Muscle of leg (tissue), 16 donors: ENCODE measurements at places on chromosomes 11 and 22. TPM values are rescaled to one million over a fixed set of nuclear protein-coding genes. Genes with fewer than 3 reads are reported as not detected.

DNA sequence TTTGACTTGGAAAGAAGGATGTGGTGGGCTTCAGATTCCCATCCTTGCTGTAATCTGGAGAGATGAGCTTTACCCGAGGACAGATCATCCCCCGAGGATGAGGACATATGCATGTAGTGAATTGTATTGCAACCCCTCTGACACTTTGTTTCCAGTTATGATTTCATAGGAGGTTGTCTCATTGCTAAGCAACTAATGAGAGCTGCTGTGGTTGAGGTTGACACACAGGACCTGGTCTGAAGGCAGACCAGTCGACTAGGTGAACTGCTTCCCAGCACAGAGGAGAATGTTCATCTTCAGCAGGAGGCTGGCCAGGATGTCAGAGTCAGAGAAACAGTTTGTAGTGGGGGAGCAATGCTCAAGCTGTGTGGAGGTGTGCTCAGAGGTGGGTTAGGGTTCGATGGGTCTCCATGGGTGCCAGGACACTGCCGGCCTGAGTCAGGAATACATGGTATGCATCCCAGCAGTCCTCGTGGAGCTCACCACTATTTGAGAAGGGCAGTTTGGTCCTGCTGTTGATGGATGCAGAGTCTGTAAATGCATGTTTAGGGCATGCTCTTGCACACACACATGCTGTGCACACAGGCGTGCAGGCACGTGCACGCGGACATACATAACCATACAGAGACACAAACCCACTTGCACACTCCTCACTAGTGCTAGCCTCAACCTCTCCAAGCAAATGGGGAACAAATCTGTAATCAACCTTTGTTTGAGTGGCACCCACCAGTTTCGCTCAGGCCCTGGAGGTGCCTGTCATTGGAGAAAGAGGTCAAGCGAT lies 153.7 kb downstream of the TBC1D22A start:
- no peaks in the 10 kb centered on the region for H3K4me1 ChIP-seq
- no peak overlapping the region for H3K27ac ChIP-seq
- H3K27me3 ChIP-seq: no peaks in the 10 kb centered on the region
- H3K36me3 ChIP-seq: peaks cover 8% of the 10 kb centered on the region

DNA sequence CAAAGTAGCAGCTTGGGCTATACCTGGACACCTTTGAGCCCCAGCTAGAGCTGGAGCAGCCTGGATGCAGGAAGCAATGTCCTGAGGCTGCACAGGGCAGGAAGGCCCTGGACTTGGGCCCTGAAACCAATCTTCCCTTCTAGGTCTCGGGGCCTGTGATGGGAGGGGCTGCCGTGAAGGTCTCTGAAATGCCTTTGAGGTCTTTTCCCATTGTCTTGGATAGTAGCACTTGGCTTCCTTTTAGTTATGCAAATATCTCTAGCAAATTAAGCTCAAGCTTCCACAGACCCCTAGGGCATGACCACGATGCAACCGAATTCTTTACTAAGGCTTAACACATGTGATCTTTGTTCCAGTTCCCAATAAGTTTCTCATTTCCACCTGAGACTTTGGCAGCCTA lies 40.0 kb downstream of the LINC01488 start:
- H3K4me3 ChIP-seq: no peak overlapping the region
- no peak for DNase-seq
- H3K4me1 ChIP-seq: peaks cover 6% of the 10 kb centered on the region
- H3K36me3 ChIP-seq: no peaks in the 10 kb centered on the region

DNA sequence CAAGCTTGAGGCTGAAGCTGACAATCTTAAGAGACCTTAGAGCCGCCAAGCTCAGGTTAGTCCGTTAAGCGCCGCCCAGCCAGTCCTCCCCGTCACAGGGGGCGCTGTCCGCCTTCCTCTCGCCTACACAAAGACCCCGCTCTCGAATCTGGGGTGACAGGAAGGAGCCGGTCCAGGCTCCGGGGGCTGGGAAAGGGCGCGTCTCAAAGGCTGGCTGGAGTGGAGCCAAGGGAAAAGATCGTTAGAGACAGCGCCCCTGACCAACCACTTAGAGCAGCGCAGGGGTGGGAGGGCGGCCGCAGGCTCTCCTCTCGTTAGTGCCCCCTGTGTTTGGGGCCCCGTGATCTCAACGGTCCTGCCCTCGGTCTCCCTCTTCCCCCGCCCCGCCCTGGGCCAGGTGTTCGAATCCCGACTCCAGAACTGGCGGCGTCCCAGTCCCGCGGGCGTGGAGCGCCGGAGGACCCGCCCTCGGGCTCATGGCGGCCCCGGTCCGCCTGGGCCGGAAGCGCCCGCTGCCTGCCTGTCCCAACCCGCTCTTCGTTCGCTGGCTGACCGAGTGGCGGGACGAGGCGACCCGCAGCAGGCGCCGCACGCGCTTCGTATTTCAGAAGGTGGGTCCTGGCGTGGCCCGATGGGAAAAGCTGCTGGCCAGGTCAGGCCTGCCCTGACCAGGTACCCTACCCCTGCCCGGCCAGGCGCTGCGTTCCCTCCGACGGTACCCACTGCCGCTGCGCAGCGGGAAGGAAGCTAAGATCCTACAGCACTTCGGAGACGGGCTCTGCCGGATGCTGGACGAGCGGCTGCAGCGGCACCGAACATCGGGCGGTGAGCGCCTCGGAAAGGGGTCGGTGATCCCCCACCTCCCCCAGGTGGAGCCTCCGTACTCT lies at the start of gene MUS81:
Gene MUS81, plus strand, starts transcription at position 156 of the 887 bp plus-strand sequence. Its CDS starts 321 bp downstream, at position 477.
- H3K4me3 ChIP-seq: peak within 1 kb of the TSS; percentile 95
- peak; percentile 99 for DNase-seq
- H3K36me3 ChIP-seq: peaks cover 54% of the 10 kb centered on the region
- no peaks in the 10 kb centered on the region for H3K27me3 ChIP-seq
- peaks cover 48% of the 10 kb centered on the region for H3K4me1 ChIP-seq
- peak within 1 kb of the TSS; percentile 100 for H3K27ac ChIP-seq

DNA sequence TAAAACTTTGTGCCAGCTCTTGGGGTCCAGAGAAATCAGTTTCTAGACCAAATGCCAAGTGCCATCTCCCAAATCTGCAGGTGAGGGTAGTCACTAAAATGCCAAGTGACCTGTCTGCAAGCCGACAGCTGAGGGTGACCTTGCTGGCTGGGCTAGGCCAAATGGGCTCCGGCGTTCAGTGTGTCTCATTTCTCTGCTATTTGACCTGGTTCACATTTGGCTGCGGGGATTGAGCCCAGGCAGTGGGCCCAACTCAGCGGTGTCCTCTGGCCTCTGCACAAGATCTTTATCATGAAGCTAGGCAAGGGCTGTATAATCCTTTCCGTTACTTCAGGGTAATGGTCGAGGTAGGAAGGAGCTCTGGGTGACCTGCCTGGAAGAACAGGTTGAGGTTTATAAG lies 87.5 kb downstream of the SNX19 start:
- H3K27ac ChIP-seq: peak overlapping the region; percentile 90
- peaks cover 82% of the 10 kb centered on the region for H3K4me1 ChIP-seq
- DNase-seq: peak; percentile 47
- no peak overlapping the region for H3K4me3 ChIP-seq
- H3K36me3 ChIP-seq: no peaks in the 10 kb centered on the region

- H3K4me3 ChIP-seq: no peak overlapping the region
- H3K4me1 ChIP-seq: peaks cover 15% of the 10 kb centered on the region
- DNase-seq: no peak
- no peaks in the 10 kb centered on the region for H3K36me3 ChIP-seq
- H3K27me3 ChIP-seq: no peaks in the 10 kb centered on the region
These were observed 18.3 kb upstream of the MICAL3 start for GRCh38 chr22:18042685-18043084.

DNA sequence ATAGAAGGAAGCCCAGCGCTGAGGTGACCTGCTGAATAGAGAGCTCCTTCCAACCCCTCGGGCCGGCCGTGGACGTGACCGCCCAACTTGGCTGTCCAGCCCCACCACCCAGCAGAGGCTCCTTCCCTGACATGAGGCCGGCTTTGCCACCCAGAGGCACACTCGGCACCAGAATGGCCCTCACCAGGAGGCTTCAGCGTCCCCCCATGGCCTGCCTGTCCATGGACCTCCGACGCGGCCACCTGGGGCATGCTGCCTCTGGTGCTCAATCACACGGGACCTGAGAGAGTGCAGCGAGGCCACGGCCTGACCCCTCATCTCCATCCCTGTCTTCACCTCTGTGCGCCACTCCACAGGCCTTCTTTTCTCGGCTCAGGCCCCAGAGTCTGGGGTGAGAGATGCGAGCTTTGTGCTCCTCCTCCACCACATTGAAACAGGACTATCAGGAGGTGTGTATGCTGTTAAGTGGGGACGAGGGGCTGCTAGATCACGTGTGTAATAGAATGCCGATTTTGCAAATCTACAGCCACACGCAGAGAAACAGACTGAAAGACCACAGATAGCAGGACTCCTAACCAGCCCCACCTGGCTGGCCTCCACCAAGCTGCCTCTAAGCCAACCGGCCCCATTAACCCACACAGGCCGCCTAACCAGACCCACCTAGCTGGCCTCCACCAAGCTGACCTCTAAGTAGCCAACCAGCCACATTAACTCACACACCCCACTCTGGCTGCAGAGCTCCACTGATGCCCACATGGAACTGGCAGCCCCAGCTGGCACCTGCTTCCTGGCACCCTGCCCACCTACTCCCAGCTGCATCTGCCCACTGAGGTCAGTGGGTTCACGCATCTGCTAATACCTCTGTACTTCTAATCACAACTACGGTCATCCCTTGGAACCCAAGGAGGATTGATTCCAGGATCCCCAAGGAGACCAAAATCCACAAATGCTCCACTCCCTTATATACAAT lies 20.7 kb downstream of the LINC01488 start:
- peaks cover 40% of the 10 kb centered on the region for H3K4me1 ChIP-seq
- no peaks in the 10 kb centered on the region for H3K36me3 ChIP-seq
- H3K4me3 ChIP-seq: no peak overlapping the region
- no peaks in the 10 kb centered on the region for H3K27me3 ChIP-seq
- no peak for DNase-seq

- peaks cover 9% of the 10 kb centered on the region for H3K4me1 ChIP-seq
- peak; percentile 47 for DNase-seq
- no peak overlapping the region for H3K4me3 ChIP-seq
- no peak overlapping the region for H3K27ac ChIP-seq
- no peaks in the 10 kb centered on the region for H3K36me3 ChIP-seq
These were observed 330.9 kb downstream of the CNTN5 start for GRCh38 chr11:99351624-99352023.

GRCh38 chr22:44764974-44765373 lies 12.6 kb downstream of the ARHGAP8 start:
- H3K4me1 ChIP-seq: peaks cover 12% of the 10 kb centered on the region
- no peak for DNase-seq
- H3K27me3 ChIP-seq: peaks cover 9% of the 10 kb centered on the region
- H3K36me3 ChIP-seq: no peaks in the 10 kb centered on the region
- no peak overlapping the region for H3K27ac ChIP-seq

DNA sequence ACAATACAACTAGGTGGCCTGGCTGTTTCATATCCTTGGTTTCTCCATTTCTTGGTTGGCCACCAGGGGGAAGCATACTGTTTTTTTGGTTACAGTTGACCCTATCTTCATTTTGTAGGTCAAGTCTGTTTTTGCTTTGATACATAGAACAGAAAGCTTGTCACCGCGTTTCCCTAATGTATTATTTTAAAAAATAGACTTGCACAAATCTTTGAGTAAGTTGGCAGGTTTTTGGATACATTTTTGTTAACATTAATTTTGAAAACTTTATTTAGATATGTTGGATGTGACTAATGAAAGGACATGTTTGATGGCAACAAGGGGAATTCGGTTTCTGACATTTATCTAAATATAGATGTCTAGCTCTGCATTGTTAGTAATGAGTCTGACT lies 3.0 kb downstream of the NCR3LG1 start:
- no peak overlapping the region for H3K4me3 ChIP-seq
- DNase-seq: peak; percentile 71
- no peaks in the 10 kb centered on the region for H3K36me3 ChIP-seq
- H3K27ac ChIP-seq: no peak overlapping the region
- peaks cover 19% of the 10 kb centered on the region for H3K4me1 ChIP-seq

DNA sequence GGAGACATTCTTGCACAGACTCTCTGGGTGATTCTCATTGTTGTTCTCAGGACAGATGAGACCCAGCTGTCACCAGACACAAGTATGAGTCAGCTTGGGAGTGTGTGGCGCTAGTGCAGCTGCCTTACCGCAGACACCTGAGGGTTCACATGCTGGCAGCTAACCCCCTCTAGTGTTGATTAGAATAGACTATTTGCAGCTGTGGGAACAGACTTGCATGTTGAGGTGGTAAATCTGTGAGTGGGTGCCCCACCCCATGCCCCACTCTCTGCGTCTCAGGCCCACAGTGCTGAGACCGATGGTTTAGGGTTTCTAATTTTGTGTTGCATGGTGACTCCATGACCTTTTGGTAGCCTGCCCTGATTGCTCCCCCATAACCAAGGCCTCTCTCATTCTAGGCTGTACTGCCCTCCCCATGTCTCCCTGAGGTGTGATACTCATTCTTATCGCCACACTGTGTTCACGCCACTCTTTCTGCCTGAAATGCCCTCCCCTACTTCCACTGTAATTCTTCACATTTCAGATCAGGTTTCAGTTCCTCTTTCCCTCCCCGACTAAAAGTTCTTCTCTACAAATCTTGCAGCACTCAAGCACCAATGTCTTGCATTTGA lies 73.7 kb upstream of the KIRREL3 start:
- H3K27me3 ChIP-seq: peaks cover 3% of the 10 kb centered on the region
- H3K4me1 ChIP-seq: peaks cover 12% of the 10 kb centered on the region
- H3K27ac ChIP-seq: no peak overlapping the region
- no peak overlapping the region for H3K4me3 ChIP-seq
- peak; percentile 63 for DNase-seq

DNA sequence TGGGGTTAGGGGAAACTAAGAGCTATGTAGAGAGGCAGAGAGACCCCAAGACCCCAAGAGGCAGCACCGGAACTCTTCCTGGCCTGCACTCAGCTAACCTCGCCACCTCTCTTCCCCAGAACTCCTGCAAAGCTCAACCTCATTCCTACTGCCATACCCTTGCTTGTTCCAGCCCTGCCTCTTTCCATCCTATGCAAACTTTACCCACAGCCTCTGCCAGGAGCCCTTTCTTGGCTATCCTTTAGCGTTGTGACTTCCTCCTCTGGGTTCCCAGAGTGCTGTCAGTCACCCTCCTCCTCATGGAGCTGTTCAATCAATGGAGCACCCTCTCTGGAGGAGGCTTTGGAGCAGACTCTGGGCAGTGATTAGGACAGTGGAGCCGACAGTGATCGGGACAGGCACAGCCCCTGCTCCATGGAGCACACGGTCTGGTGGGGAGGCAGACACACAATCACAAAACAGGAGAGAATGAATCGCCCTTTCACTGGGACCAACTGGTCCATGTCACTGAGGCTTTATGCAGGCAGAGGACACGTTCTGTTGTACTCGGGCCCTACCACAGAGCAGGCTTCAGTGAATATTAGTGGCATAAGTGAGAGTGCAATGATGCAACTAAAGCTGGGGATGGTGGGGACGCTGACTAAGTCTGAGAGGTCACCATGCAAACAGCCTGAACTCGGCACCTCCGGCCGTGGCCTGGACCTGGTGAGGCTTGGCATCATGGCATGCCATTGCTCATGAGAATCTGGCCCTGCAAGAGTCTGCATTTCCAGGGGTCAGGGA lies 24.6 kb upstream of the P2RY2 start:
- H3K27me3 ChIP-seq: peaks cover 6% of the 10 kb centered on the region
- DNase-seq: no peak
- H3K27ac ChIP-seq: no peak overlapping the region
- no peaks in the 10 kb centered on the region for H3K36me3 ChIP-seq
- no peak overlapping the region for H3K4me3 ChIP-seq

Gene OTUB1
- 19.9 TPM for total RNA-seq
